ENCODE measurements at places on chromosomes 11 and 22.
A peak's percentile ranks its signal among the peaks of the same experiment; 100 is the strongest.

DNA sequence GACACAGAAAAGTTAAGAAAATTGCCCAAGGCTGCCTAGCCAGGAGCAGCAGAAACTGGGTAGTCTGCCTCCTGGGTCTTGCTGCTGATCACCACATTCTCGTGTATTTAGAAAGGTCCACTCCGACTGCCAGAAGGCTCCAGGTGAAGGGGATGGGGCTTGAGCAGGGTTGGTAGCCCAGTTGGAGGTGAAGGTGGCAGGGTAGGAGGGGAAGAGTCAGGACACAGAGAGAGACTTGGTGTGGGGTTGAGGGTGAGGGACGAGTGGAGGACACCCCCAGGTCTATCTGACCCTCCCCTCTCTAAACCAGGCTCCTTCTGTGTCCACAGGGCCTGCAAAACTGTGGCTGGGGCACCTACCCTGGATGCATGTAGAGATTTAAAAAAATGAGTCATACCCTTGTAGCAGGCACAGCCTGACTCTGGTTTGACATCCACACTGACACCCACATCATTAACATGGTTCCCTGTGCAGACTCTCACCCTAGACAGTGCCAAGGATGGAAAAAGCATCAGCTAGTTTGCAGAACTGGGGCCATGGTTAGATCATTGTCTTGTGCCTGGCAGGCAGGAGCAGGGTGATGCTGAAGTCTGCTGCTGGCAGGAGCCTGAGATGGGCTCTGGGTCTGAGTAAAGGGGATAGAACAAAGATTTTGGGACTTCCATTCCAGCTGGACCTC is 273.2 kb downstream of the TENM4 start:
- DNase-seq = no peak

- no peak for DNase-seq
Observed at GRCh38 chr11:57314221-57314973, 10.4 kb downstream of the TNKS1BP1 start.

DNA sequence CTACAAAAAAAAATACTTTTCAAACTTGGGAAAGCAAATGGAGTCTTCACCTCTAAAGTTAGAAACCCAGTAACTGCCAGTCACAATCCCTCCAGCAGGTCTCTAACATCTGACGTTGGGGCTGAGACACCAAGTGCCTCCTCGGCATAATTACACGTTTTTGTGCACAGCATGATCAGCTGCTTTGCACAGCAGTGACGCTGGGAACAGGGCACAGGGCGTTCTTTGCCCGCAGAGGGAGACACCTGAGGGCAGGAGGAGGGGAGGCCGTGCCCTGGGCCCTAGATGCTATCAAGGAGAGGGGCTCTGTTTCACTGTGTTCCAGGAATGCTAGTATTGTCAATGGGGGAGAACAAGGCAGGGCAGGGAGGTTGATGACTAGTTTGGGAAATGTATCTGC is 120.1 kb downstream of the PARVA start:
- no peak for DNase-seq

GRCh38 chr22:45472426-45472825 is 30.3 kb upstream of the FBLN1 start:
- DNase-seq = no peak

DNA sequence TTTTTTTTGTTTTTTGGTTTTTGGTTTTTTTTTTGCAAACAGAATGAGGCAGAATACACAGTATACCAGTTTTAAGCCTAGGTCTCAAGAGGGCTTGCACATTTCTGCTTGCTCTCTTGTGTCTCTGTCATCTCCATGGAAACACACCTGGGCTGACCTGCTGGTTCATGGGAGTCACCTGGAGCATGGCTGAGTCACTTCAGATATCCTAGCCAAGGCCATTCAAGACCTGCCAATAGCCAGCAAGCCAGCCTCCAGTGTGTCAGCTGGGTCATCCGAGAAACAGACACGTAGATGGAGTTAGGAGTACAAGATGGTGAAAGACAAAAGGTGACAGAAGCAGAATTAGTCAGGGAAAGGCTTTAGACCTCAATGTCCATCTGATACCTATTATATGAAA is 124.2 kb upstream of the SEZ6L start:
- no peak for DNase-seq

- no peak for DNase-seq
Observed at GRCh38 chr11:130674686-130675308, 226.4 kb downstream of the ADAMTS15 start.

- no peak for DNase-seq
Observed at GRCh38 chr22:34917239-34917638, 148.7 kb upstream of the ISX start.

- DNase-seq = no peak
Observed at GRCh38 chr11:65420979-65421793, 1.4 kb upstream of the NEAT1 start.

DNA sequence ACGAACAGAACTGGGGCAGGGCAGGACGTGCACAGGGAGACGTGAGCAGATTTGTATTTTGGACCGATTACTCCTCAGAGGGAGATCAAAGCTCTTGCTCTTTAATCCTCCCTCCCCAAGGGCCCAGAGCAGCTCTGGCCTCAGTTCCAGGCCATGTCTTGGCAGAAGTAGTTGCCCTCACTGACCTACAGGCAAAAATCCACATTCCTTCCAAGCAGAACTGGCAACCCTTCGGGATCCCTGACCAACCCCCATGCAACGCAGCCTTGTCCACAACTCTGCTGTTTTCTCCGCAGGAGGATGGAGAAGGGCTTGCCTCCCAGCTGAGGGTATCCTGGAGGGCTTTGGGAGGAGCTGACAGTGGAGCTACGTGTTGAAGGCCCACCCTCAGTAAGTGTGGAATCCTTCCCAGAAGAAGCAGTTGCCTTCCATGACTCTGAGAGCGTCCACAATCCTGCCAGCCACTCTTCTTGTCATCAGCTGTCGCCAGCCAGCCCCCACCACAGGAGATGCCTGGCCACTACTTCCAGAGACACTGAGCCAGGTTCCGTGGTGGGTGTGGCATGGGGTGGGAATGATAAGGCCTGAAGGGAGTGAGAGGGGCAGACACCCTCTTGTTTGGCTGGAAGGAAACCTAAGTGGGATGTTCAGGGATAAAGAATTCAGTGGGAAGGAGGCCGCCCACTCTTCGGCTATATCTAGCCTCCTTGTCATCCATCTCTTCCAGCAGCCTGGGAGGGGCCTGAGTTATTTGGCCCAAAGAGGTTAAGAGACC is 68.1 kb downstream of the PDE2A start:
- no peak for DNase-seq

DNA sequence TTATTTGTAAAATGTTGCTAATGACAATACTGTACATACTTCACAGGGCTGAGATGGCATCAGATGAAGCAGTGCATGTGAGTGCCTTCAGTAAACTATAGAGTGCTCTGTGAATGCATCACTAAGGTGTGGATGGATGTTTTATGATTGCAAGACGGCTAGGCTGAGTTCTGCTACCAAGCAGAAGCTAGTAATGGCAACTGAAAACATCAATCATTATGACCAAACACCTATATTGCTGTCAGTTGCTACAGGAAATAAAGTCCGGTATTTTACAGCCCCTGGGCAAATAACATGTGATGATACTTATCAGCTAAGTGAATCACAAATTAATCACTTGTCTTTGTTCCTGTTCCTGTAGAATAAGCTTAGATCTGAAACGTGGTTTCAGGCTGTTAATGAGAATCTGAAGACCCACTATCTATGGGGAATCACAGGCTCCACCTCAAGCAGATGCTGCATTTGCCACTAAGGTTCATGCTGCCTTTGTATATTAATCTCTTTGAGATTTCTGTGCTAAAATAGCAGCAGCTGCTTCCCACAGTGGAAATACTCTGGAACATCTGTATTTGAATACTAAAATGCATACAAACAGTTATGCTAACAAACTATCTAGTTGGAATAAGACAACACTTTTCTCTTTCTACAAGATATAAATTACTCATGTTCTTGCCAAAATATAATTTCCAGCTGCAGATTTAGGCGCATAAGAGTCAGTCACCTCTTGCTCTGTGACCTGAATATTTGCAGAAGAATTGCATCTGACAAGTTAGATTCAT is 254.0 kb upstream of the PITPNB start:
- DNase-seq = no peak

DNA sequence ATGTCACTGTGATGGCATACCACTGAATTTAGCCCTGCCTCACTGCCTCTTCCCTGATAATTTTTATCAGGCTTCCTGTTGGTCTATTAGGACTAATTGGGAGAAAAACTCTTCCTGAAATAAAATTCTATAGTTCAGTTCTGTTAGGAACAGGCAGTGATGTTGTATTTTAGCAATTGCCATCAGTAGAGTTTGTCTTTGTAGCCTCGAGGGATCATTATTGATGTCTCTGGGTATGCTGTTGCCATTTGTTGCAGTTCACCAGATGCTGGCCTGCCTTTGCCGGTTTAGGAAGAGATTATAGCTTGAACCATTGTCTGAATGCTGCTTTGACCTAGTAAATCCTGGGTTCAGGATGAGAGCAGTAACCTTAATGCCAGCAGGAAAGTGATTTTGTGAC is 41.0 kb downstream of the KDM2A start:
- no peak for DNase-seq

- peak; percentile 93 for DNase-seq
Observed at GRCh38 chr11:57761301-57762234, at the start of gene CTNND1. Gene CTNND1 (plus strand): TSS chr11:57761802. CDS start chr11:57791479, 29,677 bp downstream.

- DNase-seq = no peak
Observed at GRCh38 chr11:41666951-41667653, 207.7 kb upstream of the LRRC4C start.

GRCh38 chr11:75872887-75873416 is 57.9 kb downstream of the UVRAG start:
- DNase-seq = no peak

DNA sequence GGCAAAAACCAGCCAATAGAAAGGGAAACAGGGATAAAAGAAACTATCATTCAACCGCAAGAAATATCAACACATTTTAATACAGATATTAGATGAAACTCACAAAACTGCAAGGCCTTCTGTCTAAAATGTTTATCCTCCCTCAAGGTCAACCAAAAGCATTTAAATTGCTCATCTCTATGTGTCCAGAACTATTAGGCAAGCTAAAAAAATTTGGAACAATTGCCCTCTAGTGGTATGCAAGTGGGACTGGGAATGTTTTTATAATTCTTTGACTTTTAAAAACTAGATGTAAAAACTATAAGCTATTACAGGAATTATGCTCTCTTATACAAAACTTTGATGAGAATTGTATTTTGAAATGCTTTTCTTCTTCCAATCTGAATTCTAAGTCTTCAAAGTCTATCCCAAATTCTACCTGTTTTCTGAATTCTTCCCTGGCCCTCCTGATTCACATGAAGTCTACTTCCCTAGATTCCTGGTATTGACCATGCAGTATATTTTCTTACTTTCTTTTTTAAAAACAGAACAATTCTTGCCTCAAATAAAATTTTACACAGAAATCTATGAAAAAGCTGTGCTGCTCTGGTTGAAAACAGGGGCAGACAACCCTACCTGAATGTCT is 4.9 kb downstream of the CWC15 start:
- no peak for DNase-seq

DNA sequence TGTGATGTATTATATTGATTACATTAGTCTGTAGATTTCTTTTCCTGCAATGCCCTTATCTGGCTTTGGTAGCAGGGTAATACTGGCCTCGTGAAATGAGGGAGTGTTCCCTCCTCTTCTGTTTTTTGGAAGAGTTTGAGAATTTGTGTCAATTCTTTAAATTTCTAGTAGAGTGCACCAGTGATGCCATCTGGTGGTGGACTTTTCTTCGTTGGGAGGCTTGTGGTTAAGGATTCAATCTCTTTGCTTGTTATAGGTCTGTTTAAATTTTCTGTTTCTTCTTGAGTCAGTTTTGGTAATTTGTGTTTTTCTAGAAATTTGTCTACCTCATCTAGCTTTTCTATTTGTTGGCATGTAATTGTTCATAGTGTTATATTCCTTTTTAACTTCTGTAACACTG is 18.9 kb downstream of the SHANK3 start:
- no peak for DNase-seq

GRCh38 chr11:134469627-134470026 is 57.6 kb upstream of the B3GAT1 start:
- DNase-seq = no peak

GRCh38 chr11:284105-285020 is 4.6 kb upstream of the PGGHG start:
- DNase-seq = no peak

DNA sequence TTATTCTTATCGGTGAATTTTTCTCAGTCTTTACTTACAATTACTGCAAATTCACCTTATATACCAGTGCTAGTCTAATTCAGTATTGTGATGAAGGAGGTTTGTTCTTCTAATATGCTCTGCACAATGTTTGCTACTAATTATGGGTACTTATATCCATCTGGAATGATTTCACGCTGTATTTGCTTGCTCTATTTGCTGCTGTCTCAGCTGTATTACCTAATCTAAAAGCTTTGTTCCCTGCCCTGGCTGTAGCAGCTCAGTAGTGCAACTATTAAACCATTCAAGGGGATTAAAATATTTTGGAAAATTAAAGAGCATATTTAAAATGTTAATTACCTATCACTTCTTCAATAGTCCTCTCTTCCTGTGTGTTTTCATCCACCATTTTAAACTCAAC is 375.3 kb downstream of the LUZP2 start:
- no peak for DNase-seq

- no peak for DNase-seq
Observed at GRCh38 chr11:46267930-46268329, 9.5 kb upstream of the CREB3L1 start.

- DNase-seq = no peak
Observed at GRCh38 chr11:124875401-124875800, 10.2 kb downstream of the ROBO3 start.

GRCh38 chr22:19691721-19692341 is 22.5 kb upstream of the SEPTIN5 start:
- no peak for DNase-seq

DNA sequence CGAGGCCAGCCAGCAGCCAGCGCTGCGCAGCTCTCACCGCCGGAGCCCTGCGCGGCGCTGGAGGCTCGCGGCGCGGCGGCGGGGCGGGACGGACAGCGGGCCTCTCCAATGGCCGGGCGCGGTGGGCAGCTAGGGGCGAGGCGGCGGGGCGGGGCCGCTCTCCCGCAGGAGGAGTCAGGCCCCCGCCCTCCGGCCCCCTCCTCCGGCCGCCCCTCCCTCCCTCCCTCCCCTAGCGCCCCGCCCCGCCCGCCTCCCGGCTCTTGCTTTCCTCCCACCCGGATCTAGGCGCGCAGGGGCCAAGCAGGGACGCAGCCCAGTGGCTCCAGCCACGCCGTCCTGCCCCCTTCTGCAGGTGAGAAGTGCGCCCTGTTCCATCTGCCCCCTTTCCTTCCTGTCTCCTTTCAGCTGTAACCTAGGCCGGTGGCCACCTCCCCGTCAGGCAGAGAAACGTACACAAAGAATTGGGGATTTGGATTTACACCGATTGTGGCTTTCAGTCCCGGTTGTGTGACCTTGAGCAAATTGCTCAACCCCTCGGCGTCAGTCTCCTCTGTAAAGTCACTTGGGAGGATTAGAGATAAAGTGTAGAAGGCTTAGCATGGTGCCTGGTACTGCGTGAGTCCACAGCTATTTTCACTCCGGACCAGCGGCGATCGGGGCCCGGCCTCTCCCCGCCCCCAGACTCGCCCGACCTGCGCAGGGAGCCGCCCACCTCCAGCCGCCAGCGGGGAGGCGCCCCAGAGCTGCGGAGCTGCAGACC is at the start of gene FZD4:
Gene FZD4 (minus strand): TSS at position 35 of the 760 bp plus-strand sequence. CDS start 310 bp downstream, outside the sequence.
- DNase-seq = peak; percentile 83
